ENCODE measurements at places on chromosomes 2 and 18.

- DNase-seq: no peak
Measured at GRCh38 chr2:240252191-240252871, 111.9 kb upstream of the OTOS start.

GRCh38 chr2:190407246-190407661 lies 901 bp upstream of the MFSD6 start:
- DNase-seq: no peak

GRCh38 chr2:108240966-108241365 lies 1.2 kb downstream of the SULT1C3 start:
- DNase-seq: no peak

DNA sequence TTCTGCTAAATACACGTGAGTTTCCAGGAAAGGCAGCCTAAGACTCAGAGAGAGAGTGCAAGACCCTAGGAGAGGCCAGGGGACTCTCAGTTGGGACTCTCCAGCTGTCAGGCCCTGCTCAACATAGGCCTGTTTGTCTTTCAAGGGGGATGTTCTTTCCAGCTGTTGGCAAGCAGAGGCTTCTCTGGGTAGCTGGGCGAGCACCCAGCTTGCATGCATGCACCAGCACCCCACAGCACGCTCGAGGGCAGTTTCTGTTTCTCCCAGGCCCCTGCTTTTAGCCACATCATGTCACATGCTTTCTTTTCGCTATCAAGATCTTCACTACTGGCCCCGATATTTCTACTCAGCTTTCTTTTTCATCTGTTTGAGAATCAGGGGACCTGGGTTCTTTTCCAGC lies 479.3 kb upstream of the HS6ST1 start:
- no peak for DNase-seq

DNA sequence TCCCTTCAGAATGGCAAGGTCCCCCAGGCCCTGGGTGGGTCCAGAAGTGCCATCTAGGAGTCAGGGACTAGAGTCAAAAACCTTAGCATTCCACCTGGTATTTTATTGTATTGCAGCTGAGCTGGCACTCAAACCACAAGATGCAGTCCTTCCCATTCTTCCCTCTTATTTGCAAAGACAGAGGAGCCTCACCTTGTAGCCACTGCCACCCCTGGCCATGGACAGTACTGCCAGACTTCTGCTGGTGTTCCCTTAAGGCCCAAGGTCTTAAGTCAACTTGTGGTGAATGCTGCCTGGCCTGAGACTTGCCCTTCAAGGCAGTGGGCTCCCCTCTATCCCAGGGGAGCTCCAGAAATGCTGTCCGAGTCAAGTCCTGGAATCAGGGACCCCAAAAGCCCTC lies 6.9 kb downstream of the UGT1A10 start:
- DNase-seq: peak; percentile 55

DNA sequence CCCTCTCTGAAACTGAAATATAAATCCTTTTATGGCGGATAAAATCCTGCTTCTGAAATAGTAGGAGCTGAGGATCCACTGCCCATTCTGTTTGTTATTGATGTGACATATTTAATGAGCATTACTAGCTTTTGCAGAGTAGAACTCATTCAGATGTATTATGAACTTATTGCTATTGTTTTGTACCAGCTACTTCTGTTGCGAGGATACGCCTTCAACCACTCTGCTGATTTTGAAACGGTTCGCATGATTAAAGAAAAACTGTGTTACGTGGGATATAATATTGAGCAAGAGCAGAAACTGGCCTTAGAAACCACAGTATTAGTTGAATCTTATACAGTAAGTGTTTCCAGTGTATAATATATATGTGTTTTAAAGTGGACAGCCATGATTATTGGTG lies 27.7 kb downstream of the ACTR2 start:
- DNase-seq: no peak

GRCh38 chr18:12308386-12309100 lies 502 bp downstream of the TUBB6 start:
- DNase-seq: no peak

- DNase-seq: no peak
Measured at GRCh38 chr2:128414946-128415778, 96.5 kb upstream of the HS6ST1 start.

DNA sequence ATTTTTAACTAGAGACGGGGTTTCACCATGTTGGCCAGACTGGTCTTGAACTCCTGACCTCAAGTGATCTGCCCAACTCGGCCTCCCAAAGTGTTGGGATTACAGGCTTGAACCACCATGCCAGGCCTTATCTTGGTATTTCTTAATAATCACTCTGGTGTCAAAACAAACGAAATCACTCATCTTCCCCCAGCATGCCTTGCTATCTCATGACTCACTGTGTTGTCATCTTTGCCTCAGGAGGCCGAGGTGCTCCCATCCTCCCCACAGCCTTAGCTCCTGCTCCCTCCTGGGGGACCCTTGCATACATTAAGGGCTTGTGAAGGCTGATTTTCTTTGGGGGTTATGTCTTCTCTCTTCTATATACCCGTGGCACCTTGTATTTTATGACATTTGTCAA lies 250.1 kb upstream of the DPP10 start:
- DNase-seq: no peak

GRCh38 chr2:165016772-165017411 lies 61.6 kb upstream of the SLC38A11 start:
- DNase-seq: peak; percentile 66

DNA sequence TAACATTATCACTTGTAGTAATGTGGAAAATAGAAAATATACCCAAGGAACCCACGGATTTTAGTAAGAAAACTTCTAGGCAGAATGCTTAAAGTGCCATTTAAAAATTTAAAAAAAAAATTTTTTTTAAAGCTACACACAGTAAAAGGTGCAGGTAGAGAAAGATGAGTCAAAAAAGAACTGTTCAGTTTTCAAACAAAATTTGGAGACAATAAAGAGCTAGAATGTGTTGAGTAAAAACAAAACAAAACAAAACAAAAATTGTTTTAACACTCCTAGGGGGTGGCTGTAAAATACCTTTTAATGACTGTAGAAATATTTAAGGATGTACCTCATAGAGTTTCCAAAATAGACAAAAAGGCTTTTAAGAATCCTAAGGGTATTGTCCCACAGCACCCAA lies 212.0 kb downstream of the TGIF1 start:
- DNase-seq: no peak

DNA sequence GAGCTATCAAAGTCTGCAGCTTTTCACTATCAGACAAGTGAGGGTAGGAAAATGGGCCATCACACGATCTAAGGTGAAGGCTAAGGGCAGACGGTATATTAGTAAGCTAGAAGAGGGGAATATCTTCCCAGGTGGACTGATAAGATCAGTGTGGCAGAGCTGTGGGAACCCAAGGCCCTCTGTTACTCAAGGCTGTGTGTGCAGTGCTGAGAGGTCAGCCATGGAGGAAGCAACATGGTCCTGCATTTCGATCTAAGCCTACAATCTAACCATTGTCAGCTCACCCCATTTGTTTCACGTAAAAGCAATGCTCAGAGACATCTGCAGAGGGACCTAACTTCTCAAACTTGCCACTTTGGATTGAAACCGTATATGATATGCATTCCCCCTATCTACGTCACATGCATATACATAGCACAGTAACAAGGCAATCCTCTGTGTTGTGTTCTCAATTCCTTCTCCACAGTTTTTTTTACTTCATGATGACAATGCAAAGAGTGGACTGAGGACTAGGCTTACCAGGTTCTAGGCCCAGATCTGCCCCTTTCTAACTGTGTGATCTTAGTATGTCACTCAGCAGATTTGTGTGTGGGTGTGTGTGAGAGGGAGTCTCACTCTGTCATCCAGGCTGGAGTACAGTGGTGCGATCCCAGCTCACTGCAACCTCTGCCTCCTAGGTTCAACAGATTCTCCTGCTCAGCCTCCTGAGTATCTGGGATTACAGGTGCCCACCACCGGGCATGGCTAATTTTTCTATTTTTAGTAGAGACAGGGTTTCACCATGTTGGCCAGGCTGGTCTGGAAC lies 45.2 kb downstream of the SLC8A1 start:
- no peak for DNase-seq

GRCh38 chr2:74707837-74708236 lies 53.8 kb downstream of the SEMA4F start:
- DNase-seq: no peak
